ENCODE measurements at places on chromosomes 2 and 18.

- DNase-seq: no peak
Observed at GRCh38 chr2:166516712-166517303, 22.8 kb upstream of the SCN7A start.

DNA sequence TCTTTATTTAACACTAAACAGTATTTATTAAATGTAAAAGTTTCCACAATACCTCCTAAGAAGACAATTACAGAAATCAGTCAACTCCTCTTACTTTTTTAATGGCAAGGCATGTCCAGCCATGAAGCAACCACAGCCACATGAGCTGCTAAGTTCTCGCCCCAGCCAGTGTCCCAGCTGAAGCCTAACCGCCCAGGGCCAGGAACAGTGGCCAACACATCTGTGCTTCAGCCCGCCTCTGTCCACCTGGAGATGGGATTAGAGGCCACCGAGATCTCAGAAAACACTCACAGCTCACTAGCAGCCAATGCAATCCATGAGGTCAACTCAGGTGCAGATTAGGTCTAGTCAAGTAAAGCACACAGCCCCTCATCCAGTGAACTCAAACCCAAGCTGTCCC lies 40.2 kb downstream of the PID1 start:
- DNase-seq: no peak

- no peak for DNase-seq
Observed at GRCh38 chr18:56481751-56482150, 156.6 kb downstream of the TXNL1 start.

GRCh38 chr2:12970861-12971260 lies 254.1 kb downstream of the TRIB2 start:
- DNase-seq: no peak

- DNase-seq: no peak
Observed at GRCh38 chr2:104826016-104826415, 27.9 kb upstream of the POU3F3 start.

GRCh38 chr2:223442847-223443246 lies 159.3 kb downstream of the SCG2 start:
- DNase-seq: no peak

DNA sequence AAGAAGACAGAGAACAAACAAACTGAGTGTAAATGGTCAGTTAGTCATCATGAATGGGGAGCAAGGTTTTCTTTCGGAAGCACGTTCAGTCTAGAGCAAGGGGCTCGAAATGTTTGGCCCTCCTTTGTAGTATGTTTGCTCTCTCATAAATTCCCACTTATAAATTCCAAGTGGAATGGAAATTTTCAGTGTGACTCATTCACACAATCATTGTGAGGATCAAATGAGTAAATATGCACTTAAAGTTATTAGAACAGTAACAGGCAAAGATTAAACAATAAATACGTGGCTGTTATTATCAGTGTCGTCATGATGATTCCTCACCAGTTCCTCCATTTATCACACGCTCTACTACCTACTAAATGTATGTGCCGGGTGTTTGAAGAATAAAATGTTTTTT lies 10.5 kb downstream of the CNGA3 start:
- no peak for DNase-seq

DNA sequence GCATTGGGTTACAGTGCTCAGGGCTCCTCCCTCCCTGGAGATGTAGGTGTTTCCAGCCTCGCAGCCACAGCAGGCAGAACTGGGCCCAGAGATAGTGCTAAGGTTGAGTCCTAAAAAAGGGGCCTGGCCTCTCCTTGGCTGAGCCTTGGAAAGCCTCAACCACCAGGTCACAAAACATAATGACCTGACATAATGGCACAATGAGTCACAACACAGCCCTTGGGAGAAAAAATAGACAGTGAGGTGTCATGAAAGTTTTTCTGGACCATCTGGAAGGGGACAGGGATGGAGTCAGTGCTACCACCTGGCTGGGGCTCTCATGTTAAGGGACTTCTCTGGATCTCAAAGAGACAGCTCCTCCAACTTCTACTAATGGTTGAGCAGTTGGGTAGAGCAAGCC lies 92.4 kb upstream of the LCLAT1 start:
- DNase-seq: no peak

- no peak for DNase-seq
Observed at GRCh38 chr2:32360416-32360815, 3.6 kb downstream of the BIRC6 start.

DNA sequence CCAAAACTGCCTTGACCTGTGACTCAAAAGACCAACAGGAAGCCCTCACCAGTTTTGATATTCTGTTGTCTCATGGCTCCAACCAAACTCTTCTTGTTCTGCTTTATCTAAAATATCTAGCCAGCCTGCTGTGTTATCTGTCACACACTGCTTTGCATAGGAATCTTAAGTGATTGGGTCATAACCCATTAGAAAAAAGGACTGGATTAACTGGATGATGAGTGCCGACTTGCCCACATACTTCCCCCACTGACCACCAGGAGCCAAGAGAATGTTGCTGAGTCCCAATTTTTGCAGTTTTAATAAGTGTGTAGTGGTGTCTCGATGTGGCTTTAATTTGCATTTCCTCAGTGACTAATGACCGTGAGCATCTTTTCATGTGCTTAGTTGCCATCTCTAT lies 6.5 kb downstream of the MOGAT1 start:
- no peak for DNase-seq

DNA sequence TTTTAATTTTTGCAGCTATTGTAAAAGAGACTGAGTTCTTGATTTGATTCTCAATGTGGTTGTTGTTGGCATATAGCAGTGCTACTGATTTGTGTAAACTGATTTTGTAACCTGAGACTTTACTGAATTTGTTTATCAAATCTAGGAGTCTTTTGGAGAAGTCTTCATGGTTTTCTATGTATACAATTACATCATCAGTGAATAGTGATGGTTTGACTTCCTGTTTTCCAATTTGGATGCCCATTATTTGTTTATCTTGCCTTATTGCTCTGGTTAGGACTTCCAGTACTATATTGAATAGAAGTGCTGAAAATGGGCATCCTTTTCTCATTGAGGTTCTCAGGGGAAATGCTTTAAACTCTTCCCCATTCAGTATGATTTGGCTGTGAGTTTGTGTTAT lies 99.7 kb downstream of the GULP1 start:
- DNase-seq: no peak

DNA sequence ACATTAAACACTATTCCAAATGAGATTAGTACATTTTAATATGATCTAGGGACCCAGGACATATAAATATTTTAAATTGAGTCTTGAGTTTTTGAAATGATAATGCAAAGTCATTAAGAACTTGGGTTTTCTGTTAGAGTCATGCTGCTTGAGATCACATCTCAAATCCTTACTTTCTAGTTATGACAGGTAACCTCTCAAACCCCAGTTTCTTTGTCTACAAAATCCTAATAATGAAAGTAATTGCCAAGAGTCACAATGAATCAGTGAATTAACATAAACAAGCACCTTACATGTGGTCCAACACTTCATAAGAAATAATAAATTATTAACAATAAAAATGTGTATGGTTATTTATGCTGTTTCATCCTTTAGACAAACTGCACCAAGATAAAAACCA lies 607.6 kb downstream of the LRP1B start:
- DNase-seq: no peak

DNA sequence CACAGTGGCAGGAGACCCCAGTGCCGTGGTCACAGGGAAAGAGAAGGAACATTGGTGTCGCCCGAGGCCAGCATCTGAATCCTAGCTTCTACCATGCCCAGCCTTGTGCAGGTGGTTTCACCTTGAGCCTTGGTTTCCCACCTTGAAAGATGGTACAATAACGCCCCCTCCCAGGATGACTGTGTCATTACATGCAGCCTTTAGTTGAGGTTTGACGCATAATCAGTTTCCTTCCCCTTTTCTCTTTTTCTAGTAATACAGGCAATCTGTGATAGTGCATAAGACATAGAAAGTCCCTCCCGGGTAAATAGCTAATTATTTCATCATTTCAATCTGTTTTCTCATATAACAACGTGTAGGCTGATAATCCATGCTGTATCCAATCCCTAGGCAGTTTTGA lies 29.8 kb upstream of the ZNF407 start:
- DNase-seq: no peak

- DNase-seq: no peak
Observed at GRCh38 chr2:234271338-234271737, 220.8 kb downstream of the SPP2 start.

DNA sequence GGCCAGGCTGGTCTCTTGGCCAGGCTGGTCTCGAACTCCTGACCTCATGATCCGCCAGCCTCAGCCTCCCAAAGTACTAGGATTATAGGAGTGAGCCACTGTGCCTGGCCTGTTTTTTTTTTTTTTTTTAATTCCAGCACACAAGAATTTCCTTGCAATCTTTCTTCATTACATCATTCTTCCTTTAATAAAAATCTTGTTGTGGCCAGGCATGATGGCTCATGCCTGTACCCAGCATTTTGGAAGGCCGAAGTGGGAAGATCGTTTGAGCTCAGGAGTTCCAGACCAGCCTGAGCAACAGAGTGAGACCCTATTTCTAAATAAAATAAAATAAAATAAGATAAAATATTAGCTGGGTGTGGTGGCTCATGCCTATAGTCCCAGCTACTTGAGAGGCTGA lies 21.4 kb upstream of the PLEKHM3 start:
- DNase-seq: no peak

DNA sequence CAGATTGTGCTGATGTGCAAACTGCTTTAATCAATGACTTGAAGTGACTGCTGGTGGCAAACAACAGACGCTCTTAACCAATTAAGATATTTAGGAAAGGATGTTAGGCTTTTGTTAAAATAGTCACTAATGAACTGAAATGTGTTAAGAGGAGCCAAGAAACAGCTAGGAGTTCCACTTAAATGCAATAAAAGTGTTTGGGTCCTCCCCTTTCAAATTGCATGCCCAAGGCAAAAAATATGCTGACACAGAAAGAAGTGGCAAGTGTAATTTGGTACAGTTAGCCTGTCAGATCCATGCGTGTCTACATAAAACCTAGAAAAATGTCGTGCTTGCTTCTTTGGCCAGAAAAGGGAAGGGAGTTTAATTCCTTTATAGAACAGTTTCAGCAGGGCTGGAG lies 61.9 kb downstream of the XRCC5 start:
- DNase-seq: no peak

DNA sequence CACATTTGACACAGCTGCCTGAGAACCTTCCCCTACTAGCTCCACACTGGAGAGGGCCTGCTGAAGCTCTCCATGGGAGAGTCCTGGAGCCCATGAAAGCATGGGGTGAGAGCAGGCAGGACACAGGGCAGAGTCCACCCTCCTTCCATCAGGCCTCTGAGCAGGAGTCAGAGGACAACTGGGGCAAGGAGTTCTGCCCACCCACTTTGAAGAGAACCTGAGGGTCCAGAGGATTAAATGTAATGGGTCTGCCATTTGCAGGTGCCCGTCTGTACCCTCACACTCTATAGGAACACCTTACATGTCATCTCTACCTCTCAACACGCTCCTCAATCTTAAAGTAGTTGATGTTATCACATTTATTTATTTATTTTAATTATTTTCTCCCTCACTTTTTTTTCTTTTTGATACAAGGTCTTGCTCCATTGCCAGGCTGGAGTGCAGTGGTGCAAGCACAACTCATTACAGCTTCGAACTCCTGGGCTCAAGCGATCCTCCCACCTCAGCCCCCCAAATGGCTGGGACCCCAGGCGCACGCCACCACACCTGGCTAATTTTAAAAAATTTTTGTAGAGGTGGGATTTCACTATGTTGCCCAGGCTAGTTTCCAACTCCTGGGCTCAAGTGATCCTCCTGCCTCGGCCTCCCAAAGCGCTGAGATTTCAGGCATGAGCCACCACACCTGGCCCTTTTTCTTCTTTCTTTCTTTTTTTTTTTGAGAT lies 10.2 kb downstream of the ADRA2B start:
- DNase-seq: no peak

- no peak for DNase-seq
Observed at GRCh38 chr18:3869848-3870247, 419.9 kb downstream of the TGIF1 start.

DNA sequence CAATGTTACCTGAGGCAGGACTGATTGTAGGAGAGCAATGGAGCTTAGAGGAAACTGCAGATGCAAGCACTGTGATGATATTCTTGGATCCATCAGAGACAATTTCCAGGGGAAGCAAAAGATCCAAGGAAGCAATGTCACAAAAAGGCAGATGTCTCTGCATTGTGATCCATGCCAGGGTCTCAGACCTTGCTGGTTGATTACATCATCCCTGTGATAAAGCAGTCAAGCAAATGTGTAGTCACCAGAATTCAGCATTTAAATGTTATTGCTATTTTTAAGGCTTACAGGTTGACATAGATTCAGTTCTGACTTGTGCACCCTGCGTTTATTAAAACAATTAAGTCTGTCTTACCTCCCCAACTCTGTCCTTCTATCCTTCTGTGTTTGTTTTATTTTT lies 56.8 kb upstream of the CCDC85A start:
- DNase-seq: no peak

GRCh38 chr2:177413703-177414102 lies 21.1 kb downstream of the AGPS start:
- DNase-seq: no peak

DNA sequence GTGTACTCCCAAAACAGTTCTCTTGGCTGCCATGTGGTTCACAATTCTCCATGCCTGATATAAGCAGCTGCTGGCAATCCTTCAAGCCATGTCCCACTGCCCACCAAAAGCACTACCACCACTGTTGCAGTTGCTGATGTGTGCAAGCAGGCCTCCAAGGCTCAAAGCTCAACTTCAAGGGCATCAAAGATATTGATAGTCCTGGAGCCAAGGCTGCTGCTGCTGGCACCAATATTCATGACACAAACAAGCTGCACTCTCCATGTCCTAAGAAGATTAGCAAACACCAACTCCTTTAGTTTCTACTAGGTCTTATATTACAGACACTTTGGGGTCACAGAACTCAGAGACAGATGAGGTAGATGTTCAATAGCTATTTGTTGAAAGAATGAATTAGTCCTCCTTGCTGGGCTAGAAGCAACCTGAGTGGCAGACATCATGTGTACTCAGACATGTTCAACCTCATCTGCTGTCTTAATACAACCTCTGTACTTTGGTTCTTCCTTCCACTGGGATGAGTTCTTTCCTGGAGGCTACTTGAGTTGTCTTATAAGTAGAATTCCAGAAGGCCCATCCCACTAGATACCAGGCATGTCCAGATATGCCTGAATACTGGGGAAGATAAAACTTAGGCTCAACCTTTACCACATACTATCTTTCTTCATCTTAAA lies 104.5 kb upstream of the UGP2 start:
- DNase-seq: no peak

DNA sequence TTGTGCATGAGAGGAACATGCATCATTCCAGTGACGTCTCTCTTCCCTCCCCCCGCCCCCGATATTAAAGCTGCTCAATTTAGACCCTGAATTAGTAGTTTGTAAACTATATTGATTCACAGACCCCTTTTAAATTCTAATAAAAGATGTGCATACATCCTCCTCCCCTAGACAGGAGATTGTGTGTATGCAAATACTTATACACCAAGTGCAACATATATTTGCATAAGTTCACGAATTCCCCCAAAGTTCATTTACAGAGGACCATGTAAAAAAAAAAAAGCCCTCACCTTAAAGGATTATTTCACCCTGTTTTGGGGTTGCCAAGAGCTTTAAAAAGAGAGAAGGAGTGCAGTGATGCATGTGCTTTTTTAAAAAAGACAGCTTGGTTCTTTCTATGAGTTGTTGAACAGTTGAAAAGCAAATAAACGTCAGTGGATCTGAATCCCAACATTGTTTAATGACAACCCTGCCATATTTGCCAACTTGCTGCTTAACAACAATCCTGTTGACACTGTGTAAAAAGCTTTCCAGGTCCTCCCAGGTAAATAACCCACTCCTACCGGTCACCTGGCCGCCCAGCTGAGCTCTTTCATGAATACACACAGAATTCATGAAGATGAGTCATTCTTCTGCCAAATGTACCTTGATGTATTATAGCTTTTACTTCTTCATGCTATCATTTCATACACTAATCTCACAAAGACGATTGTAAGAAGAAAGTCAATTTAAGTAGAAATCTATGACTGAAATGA lies 211.5 kb downstream of the IKZF2 start:
- no peak for DNase-seq
